SJCRH30 (cell line): ENCODE measurements at places on chromosomes 12 and 14. TPM values are rescaled to one million over a fixed set of nuclear protein-coding genes. Genes with fewer than 3 reads are reported as not detected.

Gene SIRT4
- total RNA-seq, result 4.0 and 5.5 TPM in 2 replicates

- DNase-seq, result no peak
These were observed 48.4 kb upstream of the FOS start for GRCh38 chr14:75230140-75230792.

DNA sequence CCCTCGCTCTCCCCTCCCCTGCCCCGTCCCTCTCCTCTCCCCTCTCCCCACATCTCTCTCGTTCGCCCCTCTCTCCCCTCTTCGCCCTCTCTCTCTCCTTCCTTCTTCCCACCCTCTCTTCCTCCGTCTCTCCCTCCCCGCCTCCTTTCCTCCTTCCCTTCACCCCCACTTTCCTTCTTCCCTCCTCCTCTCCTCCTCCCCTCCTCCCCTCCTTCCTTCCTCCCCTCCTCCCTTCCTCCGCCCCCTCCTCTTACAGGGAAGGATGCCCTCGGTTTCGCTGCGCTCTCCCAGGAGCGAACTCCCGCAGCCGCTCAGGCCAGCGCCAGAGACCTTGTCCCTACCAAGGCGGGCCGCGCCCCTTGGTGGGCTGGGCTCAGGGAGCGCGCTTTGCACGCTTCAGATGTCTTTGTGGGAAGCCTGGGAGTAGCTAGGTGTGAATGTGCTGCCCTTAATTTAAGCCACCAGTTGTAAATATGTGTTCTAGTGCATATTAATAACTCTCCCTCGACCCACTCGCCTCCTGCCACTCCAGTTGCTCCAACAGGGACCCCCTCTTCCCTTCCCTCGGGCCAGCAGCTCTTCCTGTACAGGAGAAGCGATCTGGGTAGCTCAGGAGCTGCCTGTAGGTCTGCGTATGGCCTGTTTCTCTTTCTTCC, 13.3 kb upstream of the MAP3K9 start:
- DNase-seq, result peak; percentile 55

- DNase-seq, result no peak
These were observed 162.8 kb upstream of the SLC38A2 start for GRCh38 chr12:46535376-46535775.

GRCh38 chr14:105830171-105830570, 303.8 kb downstream of the TMEM121 start:
- DNase-seq, result no peak
